Activated CD4-positive, alpha-beta memory T cell treated with anti-CD3 and anti-CD28 coated beads for 36 hours (primary cell): ENCODE measurements at places on chromosomes 5 and 9. TPM values are rescaled to one million over a fixed set of nuclear protein-coding genes. Genes with fewer than 3 reads are reported as not detected.

DNA sequence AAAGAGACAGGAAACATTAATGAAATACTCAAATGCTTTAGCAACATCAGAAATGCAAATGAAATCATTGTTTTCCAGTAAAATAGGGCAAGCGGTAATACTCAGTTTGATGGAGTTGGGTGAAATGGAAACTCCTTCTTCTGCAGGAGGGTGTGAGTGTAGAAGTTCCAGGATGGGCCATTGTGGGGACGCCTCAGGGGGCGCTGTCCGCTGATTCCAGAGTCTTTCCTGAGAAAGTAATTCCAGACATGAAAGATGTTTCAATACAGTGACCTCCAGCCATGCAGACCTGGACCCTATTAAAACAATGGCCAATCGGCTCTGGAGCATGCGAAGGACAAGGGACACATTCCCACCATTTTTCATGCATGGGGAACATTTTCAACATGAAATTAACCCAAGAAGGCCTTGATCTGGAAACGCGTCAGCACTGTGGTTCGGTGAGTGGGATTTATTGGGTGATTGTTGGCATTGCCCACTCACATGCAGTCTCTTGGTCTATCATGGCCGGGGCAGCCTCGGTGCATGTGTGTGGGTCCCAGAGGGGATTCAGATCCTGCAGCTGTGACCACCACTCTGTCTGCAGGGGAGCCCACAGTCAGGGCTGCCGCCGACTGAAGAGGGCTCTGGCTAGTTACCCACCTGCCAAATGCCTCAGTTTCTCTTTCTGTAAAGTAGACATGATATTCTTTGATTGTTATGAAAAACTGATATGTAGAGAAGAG lies 132.6 kb upstream of the IRX4 start:
- no peaks in the 10 kb centered on the region for H3K36me3 ChIP-seq
- H3K4me1 ChIP-seq = no peaks in the 10 kb centered on the region
- H3K27me3 ChIP-seq = peaks cover 7% of the 10 kb centered on the region
- H3K27ac ChIP-seq = no peak overlapping the region
- H3K4me3 ChIP-seq = no peak overlapping the region

- no peaks in the 10 kb centered on the region for H3K4me1 ChIP-seq
- peaks cover 60% of the 10 kb centered on the region for H3K36me3 ChIP-seq
- H3K27ac ChIP-seq = no peak overlapping the region
- H3K4me3 ChIP-seq = no peak overlapping the region
These were observed 37.9 kb downstream of the TENT4A start for GRCh38 chr5:6750951-6751685.

DNA sequence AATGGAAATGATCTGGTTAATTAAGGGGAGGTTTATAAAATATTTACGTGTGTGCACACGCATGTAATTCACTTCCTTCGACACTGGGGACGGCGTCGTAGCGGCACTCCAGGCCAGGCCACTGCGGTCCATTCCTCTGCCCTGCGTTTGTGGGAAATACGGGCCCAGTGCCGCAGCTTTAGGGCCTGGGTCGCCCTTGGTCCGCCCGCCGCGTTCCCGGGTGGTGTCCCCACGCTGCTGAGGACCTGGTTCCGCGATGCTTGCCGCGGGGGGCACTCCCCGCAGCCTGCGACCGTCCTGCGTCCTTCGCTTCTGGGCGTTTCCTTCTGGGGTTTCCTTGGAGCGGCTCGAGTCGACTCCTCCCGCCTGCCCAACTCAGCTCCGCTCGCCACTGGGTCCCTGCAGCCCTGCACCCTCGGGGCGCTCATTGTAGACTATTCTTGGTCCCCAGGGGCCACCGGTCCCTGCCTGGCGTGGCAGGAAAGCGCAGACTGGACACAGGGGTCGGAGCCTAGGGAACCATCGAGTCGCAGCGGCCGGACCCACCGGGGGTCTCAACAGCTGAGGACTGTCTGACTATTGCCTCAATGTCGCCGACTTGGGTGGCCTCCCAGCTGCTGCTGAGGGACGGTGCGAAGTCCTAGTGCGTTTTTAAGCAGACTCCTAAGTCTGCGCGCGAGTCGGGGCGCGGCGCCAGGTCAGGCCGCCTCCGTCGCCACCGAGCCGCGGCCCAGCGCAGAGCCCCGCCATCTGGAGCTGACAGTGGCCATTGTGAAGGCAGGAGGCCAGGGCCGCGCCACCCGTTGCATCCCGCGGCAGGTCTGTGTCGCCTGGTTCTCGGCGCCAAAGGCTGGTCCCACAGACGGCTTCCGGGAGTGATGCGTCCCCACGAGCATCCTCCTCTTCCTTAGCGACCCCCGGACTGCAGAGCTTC lies 4.4 kb upstream of the IRX1 start:
- H3K27me3 ChIP-seq = peaks cover 46% of the 10 kb centered on the region
- DNase-seq = no peak
- no peaks in the 10 kb centered on the region for H3K4me1 ChIP-seq
- peaks cover 5% of the 10 kb centered on the region for H3K36me3 ChIP-seq
- no peak overlapping the region for H3K4me3 ChIP-seq

GRCh38 chr9:78144663-78145377 lies 91.1 kb upstream of the CEP78 start:
- H3K4me3 ChIP-seq = no peak overlapping the region
- H3K27me3 ChIP-seq = no peaks in the 10 kb centered on the region
- no peak overlapping the region for H3K27ac ChIP-seq
- H3K4me1 ChIP-seq = no peaks in the 10 kb centered on the region

GRCh38 chr5:13919087-13919486 lies 25.4 kb downstream of the DNAH5 start:
- H3K27me3 ChIP-seq = no peaks in the 10 kb centered on the region
- no peak overlapping the region for H3K4me3 ChIP-seq
- no peaks in the 10 kb centered on the region for H3K36me3 ChIP-seq
- DNase-seq = no peak
- no peak overlapping the region for H3K27ac ChIP-seq

DNA sequence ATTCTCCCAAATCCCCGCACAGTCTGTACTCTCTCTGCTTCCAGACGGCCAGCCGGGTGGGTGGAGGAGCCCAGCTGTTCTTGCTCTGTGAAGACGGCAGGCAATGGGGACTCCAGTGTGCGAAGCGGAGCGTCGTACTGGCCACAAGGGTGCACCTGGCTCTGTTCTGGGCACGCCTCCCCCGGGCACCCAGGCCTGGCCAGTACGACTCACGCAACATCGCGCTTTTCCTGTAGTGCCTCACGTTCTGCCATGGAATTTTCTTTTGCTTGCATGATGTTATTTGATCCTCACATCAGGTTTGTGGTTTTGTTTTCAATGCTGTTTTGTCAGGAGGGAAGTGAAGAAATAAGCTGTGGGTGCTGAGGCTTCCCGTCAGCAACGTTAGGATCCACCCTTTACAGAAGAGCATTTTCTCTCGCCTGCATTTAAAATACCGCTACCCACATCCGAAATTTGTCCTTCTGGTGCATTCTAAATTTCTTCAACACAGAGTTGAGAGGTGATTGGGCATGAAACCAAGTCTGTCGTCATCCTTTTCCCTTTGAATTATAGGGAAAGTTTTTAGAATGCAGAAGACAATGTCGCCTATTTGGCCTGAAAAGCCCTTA lies 311.7 kb downstream of the TRIM36 start:
- H3K4me1 ChIP-seq = no peaks in the 10 kb centered on the region
- no peak overlapping the region for H3K27ac ChIP-seq
- H3K36me3 ChIP-seq = no peaks in the 10 kb centered on the region
- no peak for DNase-seq
- no peak overlapping the region for H3K4me3 ChIP-seq

DNA sequence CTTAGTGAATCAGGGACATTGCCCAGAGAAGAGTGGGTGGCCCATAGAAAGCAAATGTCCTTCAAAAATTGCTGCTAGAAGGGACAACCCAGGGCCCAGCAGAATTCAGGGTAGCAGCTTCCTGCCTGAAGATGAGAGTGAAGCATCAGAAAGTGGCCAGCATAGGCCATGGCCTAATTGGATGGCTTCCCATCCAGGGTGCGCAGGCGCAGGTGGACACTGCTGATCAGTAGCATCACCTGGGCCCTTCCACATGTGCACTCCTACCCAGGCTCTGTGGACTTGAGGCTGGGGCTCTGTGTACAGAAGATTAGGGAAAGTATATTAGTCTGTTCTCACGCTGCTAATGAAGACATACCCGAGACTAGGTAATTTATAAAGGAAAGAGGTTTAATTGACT lies 58.6 kb upstream of the GARNL3 start:
- no peaks in the 10 kb centered on the region for H3K27me3 ChIP-seq
- H3K4me1 ChIP-seq = no peaks in the 10 kb centered on the region
- no peaks in the 10 kb centered on the region for H3K36me3 ChIP-seq
- no peak for DNase-seq
- no peak overlapping the region for H3K4me3 ChIP-seq

Gene ASTN2
- 3.4 TPM for total RNA-seq

Gene SPATA31A5
- total RNA-seq = not detected
